Fibroblast of villous mesenchyme (primary cell): ENCODE measurements at places on chromosomes 7 and 10.
A peak's percentile ranks its signal among the peaks of the same experiment; 100 is the strongest.

- no peak for DNase-seq
These were observed 25.1 kb upstream of the LAMB1 start for GRCh38 chr7:108028111-108028510.

DNA sequence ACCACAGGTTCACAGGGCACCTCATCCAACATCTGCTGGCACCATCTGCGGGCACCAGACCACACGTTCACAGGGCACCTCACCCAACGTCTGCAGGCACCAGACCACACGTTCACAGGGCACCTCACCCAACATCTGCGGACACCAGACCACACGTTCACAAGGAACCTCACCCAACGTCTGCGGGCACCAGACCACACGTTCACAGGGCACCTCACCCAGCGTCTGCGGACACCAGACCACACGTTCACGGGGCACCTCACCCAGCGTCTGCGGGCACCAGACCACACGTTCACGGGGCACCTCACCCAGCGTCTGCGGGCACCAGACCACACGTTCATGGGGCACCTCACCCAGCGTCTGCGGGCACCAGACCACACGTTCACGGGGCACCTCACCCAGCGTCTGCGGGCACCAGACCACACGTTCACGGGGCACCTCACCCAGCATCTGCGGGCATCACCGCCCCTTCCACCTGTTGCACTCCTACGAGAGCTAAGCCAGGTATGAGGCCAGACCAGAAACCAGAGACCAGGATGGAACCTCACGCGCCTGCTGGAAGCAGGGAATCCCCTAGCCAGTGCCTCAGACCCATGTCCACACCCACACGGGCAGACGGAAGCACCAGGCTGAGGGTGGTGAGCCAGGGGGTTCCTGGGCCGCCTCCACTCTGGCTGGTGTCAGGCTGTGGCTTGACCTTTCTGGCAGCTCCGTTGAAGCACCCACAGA, 182.8 kb downstream of the MAD1L1 start:
- no peak for DNase-seq

DNA sequence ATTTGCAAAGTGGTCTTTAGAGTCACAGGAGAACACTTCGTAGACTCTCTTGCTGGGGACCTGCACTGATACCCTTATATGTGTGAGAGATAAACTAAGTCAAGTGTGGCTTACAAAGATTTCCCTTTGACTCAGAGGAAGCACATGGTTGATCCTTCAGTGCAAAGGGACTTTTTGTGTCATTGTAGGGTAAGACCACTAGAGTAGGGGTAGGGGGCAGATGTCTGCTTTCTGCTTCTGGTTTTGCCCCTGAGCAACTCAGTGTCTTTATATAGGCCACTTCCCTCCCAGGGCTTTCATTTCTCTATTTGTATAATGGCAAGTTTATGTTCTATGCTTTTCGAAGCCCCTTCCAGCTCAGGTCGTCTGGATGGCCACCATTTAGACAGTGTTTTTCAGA, 281.7 kb downstream of the SORCS3 start:
- no peak for DNase-seq

DNA sequence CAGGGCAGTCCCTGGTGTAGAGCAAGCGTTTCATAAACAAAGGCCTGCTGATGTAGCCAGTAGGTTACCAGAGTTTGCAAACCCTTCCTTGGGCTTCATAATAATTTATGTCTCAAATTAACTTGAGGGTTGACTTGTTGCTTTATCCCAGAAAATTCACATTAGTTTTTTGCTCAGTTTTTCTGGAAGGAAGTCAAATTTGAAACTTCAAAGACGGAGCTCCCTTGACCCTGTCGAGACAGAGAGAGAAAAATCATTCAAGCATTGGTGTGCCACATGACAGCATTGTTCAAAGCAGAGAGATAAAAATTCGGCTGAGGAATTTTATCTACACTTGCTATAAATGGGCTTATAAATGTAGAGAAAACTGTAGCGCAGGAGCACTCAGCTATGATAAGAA, 627.7 kb downstream of the TNS3 start:
- no peak for DNase-seq

GRCh38 chr10:24496906-24497305, 226.8 kb downstream of the ARHGAP21 start:
- no peak for DNase-seq

- no peak for DNase-seq
These were observed 190.4 kb downstream of the HDAC9 start for GRCh38 chr7:18685971-18686370.

DNA sequence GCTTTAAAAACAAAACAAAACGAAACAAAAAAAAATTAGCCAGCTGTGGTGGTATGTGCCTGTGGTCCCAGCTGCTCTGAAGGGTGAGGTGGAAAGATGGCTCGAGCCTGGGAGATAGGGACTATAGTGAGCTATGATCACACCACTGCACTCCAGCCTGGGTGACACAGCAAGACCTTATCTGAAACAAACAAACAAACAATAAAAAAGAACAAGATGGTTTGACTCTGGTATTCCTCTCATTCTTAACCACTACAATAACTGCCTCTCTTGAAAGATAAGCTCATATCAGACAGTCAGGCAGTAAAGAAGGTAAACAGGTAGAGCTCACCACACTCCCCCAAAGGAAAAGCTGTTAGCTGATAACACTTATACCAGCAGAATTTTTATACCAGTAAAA, 14.1 kb upstream of the DUSP5 start:
- no peak for DNase-seq

DNA sequence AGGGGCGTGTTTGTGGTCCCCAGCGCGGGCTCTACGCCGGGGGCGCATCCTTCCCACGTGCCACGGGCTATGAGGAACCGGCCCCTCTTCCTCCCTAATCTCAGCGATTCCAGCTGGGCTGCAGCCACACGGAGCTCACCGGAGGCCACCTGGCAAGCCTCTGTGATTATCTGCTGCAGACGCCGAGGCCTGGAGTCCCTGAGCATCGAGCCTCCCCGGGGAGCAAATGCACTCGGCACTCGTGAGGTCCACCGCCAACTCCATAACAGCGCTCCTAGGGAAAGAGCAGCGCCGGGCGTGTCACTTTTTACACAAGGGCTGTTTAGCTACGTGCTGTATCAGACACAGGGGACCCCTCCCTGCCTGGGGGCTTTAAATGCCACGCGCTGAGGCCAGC, 101.2 kb downstream of the DYNC2I1 start:
- DNase-seq, result no peak

DNA sequence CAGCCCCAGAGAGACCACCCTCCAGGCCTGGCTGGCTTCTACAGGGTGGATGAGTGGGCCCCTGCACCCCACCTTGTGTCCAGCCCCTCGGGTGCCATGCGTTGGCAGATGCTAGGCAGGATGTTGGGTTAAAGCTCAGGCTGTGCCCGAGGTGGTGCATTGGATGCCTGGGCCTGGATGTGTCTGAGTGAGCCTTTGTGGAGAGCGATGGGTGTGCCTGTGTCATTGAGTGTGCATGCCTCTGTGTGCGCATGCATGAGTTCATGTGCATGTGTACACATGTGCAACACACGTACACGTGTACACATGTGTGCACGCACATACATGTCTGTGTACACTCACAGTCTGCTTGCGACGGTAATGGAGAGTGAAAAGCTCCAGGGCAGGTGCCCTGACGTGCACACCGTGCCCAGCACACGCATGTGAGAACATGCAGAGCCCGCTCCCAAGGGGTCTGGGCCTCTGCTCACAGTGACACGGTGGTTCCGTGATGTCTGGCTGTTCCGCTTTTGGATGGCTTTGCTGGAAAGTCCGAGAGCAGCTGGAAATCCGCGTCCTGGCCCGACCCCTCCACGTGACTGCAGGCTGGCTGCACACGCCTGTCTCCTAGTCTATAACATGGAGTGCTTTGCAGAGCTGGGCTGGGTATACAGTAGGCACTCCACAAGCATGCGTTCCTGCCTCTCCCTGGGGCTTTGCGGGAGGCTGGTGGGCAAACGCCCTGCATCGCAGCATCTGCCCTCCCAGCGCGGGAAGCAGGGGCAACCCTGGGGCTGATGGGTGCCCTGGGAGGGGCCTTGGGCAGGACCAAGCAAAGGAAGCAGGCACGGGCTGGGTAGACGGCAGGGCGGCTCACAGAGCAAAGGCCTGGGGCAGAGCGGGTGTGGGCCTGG, 36.9 kb downstream of the ELFN1 start:
- no peak for DNase-seq

DNA sequence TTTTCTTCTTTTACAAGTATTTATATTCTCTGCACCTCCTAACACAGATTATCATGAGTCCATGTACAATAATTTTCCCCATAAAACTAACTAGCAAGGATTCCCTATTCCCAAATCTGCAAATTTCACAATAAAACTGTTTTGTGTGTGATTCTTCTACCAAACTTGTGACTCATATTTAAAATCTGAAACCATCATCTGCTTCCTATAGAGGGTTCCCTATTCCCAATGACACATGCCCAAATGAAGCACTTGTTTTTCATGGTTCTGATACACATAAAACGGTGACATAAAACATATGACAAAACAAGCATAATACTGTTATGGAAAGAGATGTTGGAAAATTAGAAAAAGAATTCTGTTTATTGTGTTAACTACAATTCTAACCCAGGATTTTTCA, 657.6 kb downstream of the PARD3 start:
- peak; percentile 64 for DNase-seq

- no peak for DNase-seq
These were observed 42.1 kb downstream of the SCIN start for GRCh38 chr7:12612622-12613021.

- no peak for DNase-seq
These were observed 102.3 kb upstream of the PLXDC2 start for GRCh38 chr10:19713800-19714525.

DNA sequence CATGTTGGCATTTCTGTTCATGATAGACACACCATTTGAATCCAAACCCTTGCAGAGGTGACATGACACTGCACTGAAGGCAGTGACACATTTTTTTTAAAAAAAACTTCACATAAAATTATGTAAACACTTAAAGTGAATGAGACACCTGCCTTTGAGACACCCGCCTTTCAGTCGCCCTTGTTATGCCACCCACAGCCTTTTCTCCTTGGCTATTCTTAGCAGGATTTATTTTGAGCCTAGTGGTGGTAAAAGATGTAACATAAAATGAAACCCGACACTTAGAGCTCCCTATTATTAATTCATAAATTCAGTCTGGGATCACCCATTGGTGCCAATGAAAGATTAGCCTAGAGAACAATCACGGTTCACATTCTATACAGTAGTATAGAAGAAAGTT, 161.3 kb downstream of the DYNC1I1 start:
- no peak for DNase-seq

- peak; percentile 66 for DNase-seq
These were observed 140.8 kb downstream of the DGKB start for GRCh38 chr7:14761510-14762296.
